T-helper 1 cell (primary cell): ENCODE measurements at places on chromosomes 6 and 20.

DNA sequence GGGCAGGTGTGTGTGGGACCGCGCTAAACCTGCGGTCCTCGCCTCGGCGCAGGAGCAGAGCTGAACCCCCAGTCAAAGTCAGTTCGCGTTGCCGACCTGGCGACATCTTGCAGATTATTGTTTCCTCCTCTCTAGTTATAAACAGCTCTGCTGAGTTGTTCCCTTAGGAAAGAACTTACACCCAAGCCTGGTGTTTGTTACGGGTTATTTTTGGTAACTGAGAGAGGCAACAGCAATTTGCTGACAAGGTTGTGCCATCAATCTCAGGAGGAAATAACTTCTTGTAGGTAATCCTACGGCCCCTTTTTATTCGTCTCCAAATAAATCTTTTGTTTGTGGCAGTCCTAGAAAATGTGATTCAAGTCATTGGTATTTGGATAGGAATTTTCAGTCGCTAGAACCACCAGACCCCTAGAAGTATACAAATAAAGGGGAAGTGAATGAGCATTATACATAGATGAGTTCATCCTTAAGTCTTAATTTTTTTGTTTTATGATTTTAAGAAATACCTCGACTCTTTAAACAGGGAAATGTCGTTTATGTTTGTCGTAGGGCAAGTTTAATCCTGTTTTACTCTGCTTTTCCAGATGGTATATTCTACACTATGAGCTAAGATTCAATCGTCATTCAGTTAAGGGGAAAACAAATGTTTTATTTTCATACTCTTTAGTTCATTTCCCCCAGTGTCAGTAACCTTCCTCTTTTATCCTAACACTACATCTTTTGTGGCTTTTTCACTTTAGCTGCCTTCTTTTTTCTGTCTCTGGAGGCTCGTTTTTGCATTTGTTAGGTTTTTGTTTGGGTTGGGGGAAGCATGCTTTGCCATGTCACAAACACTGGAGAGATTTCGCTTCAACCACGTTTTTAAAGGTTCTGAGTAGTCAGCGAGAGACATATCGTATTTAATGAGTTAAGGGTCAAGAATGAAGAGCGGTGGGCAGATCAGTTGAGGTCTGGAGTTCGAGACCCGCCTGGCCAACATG, 1.2 kb downstream of the PM20D2 start:
- DNase-seq, result no peak

- DNase-seq, result no peak
These were observed 24.3 kb upstream of the KIAA0408 start for GRCh38 chr6:127483399-127484055.

DNA sequence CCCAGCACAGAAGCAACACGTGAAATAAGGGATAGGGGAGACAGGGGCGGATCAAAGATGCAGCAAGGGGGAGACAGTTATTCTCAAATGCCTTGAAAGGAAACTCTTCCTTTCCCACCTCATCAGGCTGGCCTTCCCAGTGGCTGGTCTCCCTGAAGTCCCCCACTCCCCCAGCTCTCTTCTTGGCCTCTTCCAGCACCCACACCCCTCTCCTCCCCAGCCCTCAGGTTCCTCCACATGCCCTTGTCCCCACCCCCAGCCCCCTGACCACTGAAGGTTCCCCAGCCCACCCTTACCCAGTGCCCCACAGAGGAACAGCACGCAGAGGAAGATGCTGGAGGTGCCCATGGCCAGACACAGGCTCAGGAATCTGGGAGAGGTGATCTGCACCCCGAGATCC, 1.7 kb upstream of the LY6G6D start:
- no peak for DNase-seq

DNA sequence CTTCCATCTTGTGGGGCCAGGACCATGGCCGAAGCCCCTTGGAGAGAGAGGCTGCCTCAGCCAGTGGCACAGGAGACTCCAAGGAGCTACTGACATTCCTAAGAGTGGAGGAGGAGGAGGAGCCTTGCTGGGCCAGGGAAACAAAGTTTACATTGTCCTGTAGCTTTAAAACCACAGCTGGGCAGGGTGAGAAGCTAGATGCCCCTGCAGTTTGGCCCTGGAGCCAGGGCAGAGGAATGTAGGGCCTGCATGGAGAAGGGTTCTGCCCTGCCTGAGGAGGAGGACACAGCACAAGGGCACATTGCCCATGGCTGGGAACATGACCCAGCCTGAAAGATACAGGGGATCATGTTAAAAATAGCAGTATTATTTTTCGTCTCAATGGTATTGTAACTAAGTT, 37.4 kb downstream of the PLCG1 start:
- DNase-seq, result no peak

DNA sequence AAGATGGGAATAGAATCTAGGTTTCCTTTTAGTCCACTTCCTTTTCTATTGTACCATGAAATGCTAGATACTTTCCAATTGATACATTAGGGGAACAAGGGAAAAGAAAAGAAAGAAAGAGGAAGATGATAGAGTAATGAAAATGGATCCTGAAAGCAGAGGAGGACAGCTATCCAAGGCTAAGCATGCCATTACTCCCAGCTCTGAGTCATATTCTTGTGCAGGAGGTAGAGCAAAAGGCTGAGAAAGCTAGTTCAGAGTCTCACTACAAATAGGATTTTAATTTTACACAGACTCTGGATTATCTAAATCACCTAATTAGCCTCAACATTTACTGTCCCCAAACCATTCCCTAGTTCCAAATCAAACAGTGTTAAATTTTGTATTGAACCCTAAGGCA, 23.6 kb downstream of the RWDD2A start:
- no peak for DNase-seq

GRCh38 chr6:11224252-11224965, 8.1 kb downstream of the NEDD9 start:
- DNase-seq, result no peak

- no peak for DNase-seq
These were observed 65.8 kb downstream of the E2F3 start for GRCh38 chr6:20467437-20467836.

- DNase-seq, result no peak
These were observed 86.2 kb upstream of the VSTM2L start for GRCh38 chr20:37816726-37817125.
